ENCODE measurements at places on chromosomes 16 and 17.

DNA sequence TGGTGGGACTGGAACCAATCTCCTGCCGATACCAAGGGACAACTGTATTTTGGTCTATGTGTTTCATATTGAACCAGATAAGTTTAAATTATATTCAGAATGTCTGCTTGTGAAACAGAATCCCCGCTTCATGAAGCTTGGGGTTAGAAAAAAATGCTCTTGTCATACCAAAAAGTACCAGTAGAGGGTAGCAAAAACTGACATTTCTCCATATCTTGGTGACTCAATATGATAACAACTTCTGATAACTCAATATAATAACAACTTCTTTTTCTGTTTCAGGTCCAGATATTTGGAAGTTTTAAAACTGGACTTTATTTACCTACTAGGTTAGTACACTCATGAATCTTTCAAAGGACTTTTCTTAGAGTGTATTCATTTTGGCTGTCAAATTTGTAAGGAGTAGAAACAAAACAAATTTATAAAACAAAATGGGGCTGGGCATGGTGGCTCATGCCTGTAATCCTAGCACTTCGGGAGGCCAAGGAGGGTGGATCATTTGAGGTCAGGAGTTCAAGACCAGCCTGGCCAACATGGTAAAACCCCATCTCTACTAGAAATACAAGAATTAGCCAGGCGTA, 52.3 kb upstream of the ADCY7 start:
- peak; percentile 48 for DNase-seq

DNA sequence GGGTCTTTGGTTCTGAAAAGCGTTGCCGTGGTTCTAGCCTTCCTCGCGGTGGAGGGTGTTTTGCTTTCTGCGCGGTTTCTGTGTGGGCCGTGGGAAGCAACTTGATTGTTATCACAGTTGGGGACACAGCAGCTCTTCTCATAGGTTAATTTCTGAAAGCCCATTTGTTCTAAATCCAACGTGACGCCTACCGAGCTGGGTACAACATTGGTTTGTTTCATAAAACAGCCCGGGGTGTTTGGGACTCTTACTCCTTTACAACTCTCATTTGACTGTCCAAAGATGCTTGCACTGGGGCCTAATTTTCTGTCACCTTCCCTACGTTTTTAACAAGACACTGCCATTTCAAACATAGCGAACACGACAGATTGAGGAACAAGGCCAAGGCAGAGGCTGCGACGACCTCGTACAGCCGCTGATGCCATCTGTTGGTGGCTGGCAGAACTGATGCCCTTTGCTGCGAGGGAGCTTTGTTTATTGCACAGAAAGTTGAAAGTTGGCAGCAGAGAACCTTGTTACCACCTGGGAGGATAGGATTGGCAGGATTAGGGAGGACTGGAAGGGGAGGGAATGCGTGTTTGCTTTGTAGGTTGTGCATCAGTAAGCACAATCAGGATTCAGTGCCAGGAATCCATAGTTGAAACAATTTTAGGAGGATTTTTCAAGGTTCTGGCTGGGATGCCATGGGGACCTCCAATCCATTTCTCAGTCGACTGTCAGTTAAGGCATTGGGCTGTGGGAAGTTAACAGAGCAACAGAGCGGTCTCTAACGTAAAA, 98.3 kb downstream of the PITPNC1 start:
- DNase-seq: peak; percentile 32

DNA sequence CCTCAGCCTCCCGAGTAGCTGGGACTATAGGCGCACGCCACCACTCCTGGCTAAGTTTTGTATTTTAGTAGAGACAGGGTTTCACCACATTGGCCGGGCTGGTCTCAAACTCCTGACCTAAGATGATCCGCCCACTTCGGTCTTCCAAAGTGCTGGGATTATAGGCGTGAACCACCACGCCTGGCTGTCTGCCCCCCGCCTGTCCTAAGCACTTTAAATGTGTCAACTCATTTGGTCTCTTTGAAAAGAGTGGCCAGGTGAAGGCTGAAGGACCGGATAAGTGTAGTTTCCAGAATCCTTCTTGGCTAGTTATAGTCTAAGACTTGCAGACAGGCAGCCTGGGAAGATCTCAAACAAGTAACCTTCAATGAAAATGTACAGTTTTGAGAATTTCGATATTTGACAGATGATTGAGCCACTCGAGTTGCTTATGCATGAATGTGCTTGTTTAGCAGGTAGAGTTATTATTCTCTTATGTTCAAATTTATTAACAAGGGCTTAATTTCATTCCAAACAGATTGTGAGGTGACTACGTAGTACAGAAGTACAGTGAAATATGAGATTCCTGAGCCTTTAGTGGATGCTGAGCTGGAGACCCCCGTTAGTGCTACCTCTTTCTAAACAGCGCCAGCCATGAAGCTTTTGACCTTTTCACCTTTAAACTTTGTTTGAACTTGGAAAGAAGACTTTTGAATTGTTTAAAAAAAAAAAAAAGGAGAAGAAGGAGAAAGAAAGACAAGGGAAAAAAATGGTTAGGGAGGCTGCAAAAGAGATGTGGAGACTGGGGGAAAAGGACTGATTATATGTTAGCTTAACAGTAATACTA, 164.4 kb upstream of the TBX2 start:
- DNase-seq: no peak

GRCh38 chr17:44807817-44808155, 22.3 kb downstream of the GJC1 start:
- no peak for DNase-seq

GRCh38 chr17:32483451-32484019, 3.3 kb upstream of the CDK5R1 start:
- no peak for DNase-seq

- no peak for DNase-seq
Observed at GRCh38 chr17:5373112-5373511, 46.4 kb downstream of the NUP88 start.

- no peak for DNase-seq
Observed at GRCh38 chr17:27341041-27341471, 47.1 kb downstream of the WSB1 start.

DNA sequence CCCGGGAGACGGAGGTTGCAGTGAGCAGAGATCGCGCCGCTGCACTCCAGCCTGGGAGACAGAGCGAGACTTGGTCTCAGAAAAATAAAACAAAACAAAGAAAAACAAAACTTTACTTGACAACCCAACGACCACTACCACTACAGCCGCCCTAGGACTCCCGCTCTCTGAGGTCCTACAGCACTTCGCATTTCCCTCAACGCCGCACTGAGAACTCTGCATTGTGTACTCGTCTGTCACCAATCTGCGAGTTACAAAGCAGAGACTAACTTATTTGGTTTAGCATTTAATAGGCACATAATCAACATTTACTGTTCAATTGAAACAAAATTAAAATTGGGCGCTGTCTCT, 479 bp upstream of the ZNF207 start:
- no peak for DNase-seq

- DNase-seq: no peak
Observed at GRCh38 chr16:57529391-57530103, 6.8 kb downstream of the CCDC102A start.

- no peak for DNase-seq
Observed at GRCh38 chr16:4410335-4411075, 5.9 kb downstream of the CORO7 start.

DNA sequence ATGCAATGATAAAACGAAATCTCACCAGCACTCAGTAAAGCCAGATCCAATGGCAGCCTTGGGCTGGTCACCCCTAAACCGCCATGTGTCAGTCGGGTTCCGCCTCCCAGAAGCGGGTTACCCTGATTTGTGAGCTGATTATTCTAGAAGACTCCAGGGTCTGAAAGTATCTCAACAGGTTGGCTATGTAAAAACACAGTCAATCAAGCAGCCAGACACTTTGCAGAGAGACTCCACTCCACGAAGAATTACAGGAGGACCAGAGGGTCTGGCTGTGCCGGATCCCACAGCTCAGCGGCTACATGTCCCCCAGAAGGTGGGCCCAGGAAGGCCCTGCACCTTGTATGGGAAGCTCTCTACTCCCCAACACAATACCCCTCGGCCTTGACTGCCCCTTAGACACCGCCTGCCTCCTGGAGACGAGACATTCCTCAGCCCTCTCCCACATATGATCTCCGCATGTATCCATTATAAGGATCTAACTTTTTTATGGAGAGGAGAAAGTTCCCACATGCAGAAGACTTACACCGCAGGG, 23.3 kb downstream of the ZFHX3 start:
- no peak for DNase-seq

- no peak for DNase-seq
Observed at GRCh38 chr17:78415821-78416711, 37.6 kb downstream of the PGS1 start.

GRCh38 chr16:70437017-70437581, 1.8 kb downstream of the ST3GAL2 start:
- no peak for DNase-seq

GRCh38 chr17:31838636-31839225, 20.3 kb downstream of the COPRS start:
- no peak for DNase-seq

DNA sequence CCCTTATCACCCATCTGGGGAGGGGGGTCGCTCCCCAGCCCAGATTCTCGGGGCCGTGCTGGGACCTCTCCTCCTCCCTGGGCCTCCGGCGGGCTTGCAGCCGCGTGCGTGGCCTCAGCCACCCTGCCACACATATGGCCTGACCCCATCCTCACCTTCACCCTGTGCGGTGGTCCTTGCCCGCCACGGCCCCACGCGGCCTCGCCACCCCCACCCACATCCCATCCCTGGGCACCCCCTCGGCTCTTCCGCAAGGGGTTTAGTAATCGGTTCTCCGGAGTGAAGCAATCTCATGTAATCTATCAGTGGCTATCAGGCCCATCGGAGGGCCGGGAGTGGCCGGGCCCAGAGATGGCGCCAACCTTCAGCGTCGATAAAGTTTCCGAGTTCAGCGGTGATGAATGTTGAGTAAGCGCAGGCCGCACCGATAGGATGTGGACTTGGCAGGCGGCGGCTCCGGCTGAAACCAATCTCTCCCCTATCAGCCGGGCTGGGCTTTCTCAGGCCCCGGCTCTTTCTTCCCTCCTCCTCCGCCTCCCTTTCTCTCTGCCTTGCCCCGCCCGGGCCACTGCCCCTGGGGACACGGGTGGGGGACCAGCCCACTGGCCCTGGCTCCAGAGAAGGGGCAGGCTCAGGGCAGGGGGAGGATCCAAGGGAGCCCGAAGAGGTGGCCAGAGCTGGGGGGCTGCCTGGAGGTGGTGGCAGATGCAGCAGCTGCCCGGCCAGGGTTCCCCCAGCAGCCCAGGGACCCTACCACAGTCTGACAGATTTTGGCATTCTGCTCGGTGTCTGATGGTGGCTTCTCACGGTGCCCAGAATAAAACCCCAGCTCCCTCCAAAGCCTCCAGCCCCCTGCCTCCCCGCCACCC, 20.8 kb downstream of the ZFPM1 start:
- no peak for DNase-seq

DNA sequence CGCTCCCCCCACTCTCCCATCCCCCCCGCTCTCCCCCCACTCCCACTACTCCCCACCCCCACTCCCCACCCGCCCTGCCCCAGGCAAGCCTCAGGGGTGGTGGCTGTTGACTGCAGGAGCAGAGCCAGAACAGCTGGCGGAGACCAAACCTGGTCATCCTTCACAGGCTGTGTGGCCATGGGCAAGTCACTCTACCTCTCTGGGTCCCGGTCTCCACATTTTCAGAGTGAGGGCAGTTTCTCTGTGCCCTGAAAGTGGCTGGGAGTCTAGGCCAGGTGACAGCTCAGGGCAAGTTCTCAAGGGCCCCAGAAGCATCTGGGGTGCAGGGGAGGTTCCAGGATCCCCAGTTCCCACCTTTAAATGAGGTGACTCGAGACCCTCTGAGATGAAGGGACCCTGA, 15.1 kb upstream of the BAHCC1 start:
- DNase-seq: no peak

- no peak for DNase-seq
Observed at GRCh38 chr16:84271866-84272265, 22.8 kb upstream of the WFDC1 start.

GRCh38 chr17:6191405-6192324, 121.5 kb downstream of the WSCD1 start:
- no peak for DNase-seq

GRCh38 chr17:17698869-17699351, 17.7 kb downstream of the RAI1 start:
- DNase-seq: no peak

GRCh38 chr17:20156196-20157000, 147.2 kb downstream of the SPECC1 start:
- DNase-seq: no peak

GRCh38 chr17:40417258-40417608, 463 bp downstream of the TOP2A start:
- DNase-seq: no peak

GRCh38 chr17:48816438-48816773, 623 bp downstream of the TTLL6 start:
- DNase-seq: no peak

DNA sequence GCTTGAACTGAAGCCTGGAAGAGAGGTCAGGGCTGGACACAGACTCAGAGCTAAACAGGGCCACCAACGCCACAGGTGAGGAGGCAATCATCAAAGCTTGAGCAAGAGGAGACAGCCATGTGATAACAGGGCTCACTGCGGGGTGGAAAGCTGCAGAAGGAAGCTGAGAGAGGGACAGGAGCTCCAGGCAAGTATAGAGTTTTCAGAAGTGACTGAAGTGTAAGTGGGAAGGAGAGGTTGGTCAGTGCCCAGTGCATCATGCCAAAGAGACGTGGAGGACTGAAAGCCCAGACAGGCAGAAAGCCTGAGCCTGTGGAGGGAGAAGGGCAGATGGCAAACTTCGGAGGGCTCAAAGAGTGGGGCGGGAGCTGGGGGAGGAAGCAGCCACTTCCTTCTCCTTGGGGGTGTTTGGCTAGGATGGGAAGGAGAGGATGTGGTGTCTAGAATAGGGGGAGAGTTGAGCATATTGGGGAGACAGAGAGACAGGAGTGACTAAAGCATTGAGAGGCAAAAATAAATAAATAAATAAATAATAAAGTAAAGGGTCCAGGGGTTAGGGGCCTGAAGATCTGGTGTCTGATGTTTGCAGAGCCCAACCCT, 2.6 kb downstream of the KIFC3 start:
- DNase-seq: peak; percentile 32

GRCh38 chr16:62406387-62406786, 370.1 kb upstream of the CDH8 start:
- no peak for DNase-seq

- DNase-seq: no peak
Observed at GRCh38 chr16:47753659-47754058, 292.5 kb downstream of the PHKB start.

- no peak for DNase-seq
Observed at GRCh38 chr17:72351884-72352346, 231.1 kb downstream of the SOX9 start.

DNA sequence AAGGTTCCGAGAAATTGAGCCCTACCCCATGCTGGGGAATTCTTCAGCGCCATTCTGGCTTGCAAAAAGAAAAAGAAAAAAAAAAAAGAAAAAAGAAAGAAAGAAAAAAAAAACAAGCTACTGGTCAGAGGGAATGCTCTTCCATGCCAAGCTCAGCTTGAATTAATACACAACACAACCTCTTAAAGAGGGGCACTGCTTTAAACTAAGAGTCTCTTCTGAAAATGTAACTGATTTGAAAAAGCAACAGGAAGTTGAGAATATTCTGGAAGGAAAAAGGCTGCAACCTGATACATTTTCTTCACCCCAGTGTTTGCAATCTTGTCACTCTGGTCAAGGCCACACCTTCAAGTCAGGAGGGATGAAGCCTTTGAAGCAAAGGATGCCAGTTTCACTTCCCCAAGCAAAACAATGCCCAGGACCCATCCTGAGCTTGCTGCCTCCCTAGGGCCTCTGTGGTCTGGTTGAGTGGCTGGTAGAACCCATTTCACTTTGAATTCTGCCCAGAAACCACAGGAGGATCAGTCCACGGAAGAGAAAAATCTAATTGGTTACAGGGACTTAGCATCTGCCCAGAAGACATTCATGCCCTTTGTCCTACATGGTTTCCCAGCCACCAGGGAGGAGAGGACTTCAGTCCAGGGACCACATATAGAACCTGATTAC, 389.7 kb downstream of the SOX9 start:
- DNase-seq: no peak

GRCh38 chr17:34979153-34979552, 1.2 kb upstream of the LIG3 start:
- no peak for DNase-seq
